ENCODE measurements at places on chromosomes 3 and 15. TPM values are rescaled to one million over a fixed set of nuclear protein-coding genes. Genes with fewer than 3 reads are reported as not detected.

TMC3 gene
- total RNA-seq: not detected

DNA sequence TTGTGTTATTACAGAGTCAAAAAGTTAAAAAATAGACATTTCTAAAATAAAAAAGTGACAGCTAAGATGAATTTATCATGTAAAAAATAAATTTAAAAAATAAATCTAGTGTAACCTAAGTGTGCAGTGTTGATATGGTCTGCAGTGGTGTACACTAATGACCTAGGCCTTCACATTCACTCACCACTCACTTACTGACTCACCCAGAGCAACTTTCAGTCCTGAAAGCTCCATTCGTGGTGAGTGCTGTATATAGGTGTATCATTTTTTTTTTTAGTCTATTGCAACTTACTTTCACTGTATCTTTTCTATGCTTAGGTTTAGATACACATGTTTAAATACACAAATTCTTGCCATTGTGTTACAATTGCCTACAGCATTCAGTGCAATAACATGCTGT, 459.4 kb upstream of the ROBO1 start:
- H3K27me3 ChIP-seq: no peaks in the 10 kb centered on the region
- no peaks in the 10 kb centered on the region for H3K4me1 ChIP-seq
- H3K27ac ChIP-seq: no peak overlapping the region

DNA sequence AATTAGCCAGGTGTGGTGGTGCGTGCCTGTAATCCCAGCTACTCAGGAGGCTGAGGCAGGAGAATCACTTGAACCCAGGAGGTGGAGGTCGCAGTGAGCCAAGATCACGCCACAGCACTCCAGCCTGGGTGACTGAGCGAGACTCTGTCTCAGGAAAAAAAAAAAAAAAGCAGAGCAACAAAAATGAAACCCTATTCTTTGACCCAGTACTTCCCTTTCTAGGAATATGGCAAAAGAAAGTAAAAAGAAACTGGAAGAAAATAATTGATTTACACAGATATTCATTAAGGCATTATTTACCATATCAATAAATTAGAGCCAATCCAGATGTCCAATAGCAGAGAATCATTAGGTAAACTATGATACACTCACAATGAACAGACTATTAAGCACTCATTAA, 67.0 kb downstream of the GSK3B start:
- no peak overlapping the region for H3K4me3 ChIP-seq
- no peaks in the 10 kb centered on the region for H3K36me3 ChIP-seq
- no peak for DNase-seq

BCHE gene
- total RNA-seq: 0.98 TPM

DNA sequence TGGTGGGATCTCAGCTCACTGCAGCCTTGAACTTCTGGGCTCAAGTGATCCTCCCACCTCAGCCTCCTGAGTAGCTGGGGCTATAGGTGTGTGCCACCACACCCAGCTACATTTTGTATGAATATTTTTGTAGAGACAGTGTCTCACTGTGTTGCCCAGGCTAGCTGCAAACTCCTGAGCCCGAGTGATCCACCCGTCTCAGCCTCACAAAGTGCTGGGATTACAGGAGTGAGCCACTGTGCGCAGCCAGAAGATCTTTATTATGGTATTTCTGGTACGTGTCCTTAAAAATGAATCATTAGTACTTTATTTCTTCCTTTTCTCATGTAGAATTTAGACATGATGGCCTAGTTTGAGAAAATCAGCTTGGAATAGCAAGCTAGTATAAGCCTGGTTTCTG, 153.3 kb downstream of the BCHE start:
- no peak overlapping the region for H3K27ac ChIP-seq
- no peaks in the 10 kb centered on the region for H3K4me1 ChIP-seq
- no peak for DNase-seq
- no peak overlapping the region for H3K4me3 ChIP-seq

Data from tibial nerve (tissue), 4 donors.